ENCODE measurements at places on chromosomes 7 and 10.

- DNase-seq: no peak
Measured at GRCh38 chr10:96272316-96273280, 1.2 kb upstream of the BLNK start.

- DNase-seq: no peak
Measured at GRCh38 chr7:44769376-44769775, 20.7 kb downstream of the ZMIZ2 start.

DNA sequence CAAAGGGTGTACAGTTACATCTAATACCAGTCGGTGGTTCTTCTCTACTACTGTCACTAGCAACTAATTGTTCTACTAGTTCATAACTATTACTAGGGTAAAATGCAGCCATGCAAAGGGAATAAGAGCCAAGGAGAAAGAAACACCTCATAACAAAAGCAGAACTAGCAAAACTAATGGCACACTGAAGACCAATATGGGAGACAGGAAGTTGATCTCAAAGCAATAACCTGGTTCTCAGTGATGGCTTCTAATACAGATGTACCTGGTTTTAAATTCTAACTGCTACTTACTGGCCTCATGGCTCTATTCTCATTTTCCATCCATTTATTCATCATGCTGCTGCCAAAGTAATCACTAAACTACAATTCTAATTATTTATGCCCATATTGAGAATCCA is 170.3 kb downstream of the SEMA3E start:
- no peak for DNase-seq

DNA sequence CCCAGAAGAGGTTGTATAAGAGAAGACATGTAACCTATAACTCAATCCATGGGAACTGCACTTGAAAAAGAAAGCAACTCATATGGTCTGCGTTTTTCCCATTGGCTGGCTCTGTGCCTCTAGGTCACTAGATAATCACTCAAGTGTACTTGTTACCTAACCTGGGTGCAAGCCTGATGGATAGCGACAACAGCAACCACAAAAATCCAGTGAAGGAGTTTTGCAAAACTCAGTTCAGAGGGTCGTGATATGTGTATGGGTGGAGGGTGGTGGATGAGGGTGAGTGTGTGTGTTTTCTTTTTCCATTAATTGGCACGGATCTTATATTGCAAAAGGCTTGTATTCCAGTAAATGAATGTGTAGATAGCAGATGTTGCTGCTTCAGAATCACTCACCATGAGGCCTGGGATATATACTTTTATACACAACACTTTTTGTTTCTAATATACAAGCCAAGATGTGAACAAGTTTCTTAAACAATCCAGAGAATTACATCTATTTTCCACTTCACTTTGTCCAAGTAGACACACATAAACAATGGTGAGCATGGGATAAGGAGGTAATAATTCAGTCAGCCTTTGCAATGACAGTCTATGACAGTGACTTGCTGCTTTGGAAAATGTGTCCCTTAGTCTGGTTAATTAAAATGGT is 286.9 kb upstream of the DKK1 start:
- DNase-seq: no peak

- DNase-seq: peak; percentile 54
Measured at GRCh38 chr10:128062331-128062880, 63.8 kb downstream of the MKI67 start.

DNA sequence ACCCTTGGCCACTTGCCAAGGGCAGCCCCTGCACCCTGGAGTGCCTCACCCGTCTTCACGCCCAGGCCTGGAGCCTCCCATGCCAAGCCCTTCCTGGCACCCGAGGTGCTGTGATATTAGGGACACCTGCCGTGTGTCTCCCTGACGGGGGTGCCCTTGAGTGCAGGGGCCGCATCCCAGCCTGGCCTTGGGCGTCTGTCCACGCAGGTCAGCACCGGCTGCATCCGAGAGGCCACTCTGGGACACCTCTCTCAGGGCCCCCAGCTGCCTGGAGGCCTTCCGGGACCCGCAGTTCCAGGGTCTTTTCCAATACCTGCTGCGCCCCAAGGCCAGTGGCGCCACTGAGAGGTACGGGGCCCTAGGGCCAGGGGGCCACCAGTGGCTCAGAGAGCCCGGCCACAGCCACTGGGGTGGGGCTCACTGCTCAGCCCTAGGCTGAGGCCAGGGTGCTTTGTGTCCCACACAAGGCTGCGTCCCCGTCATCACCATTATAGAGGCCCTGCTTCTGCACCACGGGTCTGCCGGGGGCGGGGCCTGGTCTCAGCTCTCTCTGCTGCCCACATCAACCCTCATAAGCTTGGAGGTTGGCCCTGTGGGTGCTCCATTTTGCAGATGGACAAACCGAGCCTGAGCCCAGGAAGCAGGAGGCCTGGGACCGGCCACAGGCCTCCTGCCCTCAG is 12.7 kb downstream of the AP5Z1 start:
- no peak for DNase-seq

DNA sequence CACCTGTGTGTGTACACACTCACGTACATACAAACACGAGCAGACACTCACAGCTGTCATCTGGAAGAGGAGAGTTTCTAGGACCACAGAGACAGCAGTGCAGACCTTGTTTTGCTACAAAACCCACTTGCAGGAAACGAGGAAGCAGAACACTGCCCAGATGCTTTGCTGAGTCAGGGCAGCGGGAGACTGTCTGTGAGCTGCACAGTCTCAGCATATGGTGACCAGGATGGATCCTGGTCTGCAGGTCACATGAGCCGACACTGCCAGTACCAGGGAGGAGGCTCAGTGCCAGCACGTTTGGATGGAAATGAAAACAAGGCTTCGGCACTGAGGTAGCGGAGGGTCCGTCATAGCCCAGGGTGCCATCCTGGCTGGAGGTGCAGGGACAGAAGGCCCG is 117.6 kb upstream of the DPP6 start:
- DNase-seq: no peak

DNA sequence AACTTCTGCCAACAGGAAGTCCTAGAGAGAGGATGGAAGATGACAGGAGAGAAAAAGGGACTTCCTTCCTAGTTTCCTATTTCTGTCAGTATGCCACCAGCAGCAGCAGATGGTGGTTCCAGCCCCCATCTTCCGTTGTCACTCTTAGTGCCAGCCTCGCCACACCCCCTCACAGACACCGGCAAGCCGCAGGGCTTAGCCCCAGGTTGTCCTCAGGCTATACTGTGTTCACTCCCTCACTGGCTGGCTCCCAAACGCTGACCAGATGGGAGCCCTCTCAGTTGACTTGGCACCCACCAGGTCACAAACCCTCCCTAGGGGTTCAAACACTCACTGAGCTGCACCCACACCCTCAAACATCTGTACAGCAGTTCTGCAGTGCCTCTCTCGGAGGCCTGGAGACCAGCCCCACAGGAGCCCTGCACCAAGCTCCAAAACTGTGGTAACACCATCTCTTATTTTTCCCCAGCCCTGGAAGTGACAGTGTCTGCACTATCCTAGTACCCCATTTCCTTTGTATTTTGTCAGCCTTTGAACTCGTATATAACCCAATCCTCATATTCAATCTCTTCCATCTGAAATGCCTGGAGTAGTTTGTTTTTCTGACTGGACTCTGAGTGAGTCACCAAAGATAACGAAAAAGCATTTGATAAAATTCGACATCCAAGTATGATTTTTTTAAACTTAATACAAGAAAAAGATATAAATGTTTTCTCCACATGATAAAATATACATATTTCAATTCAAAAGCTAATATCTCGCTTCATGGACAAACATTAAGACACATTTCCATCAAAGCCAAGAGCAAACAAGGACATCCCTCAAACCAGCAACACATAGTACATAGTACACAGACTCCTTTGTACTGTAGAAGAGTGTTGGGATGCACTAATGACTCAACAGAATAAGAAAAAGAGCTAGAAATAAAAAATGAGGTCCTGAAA is 34.5 kb downstream of the SMURF1 start:
- peak; percentile 53 for DNase-seq

GRCh38 chr10:73172867-73173266 is 4.9 kb downstream of the FAM149B1 start:
- DNase-seq: no peak

DNA sequence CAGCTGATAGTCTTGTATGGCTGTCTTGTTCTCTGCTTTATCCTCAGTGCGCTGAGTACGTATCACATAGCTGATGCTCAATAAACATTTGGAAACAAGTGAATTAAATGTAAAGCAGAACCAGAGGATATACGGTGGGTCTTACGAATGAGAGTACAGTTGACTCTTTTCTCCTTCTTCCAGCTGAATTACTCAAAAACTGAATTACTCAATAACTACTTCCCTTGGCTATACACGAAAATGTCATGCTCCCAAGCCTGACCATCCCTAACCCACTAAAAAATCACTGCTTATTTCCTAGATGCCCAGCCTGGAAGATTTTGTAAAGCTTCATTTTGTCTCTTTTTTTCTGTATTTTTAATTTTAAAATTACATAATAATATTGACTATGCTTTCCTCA is 3.2 kb upstream of the RSU1 start:
- DNase-seq: no peak

GRCh38 chr10:61633665-61634064 is 29.1 kb upstream of the CABCOCO1 start:
- DNase-seq: no peak

DNA sequence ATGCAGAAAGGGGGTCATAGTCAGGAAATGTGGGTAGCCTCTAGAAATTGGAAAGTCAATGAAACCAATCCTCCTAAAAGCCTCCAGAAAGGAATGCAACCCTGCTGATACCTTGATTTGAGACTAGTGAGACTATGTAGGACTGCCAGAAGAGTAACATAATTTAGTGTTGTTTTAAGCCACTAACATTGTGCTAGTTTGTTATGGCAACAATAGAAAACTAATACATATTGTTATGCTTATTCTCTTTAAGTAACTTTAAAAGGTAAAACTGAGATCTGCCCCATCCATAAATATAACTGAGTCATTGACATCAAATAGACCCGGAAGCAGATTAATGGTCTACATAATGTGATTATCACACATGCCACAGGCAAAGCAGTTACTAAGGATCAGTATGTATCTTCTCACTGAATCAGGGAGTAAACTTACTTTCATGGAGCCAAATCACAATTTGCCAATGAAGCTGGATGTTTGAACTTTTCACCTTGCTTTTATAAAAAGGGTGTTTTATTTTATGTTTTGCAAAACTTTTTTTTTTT is 146.4 kb upstream of the TMEM106B start:
- no peak for DNase-seq

DNA sequence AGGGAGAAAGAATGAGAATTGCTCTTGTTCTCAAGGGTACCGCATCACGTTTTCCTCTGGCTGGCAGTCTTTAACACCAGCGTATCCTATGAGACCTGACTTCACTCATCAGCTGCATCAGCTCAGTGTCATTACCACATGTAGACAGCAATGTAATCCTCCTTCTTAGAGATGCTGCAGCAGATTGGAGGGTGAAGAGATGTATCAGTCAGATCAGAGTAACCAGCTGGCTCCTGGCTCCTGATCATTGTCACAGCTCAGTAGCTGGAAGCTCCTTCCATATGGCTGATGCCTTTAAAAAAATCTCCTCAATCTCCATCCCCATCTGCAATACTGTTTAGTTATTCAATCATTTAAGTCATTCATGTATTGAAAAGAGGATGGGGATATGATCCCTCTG is 39.7 kb upstream of the EPHB6 start:
- no peak for DNase-seq

GRCh38 chr7:98870121-98870651 is 372 bp upstream of the TMEM130 start:
- DNase-seq: peak; percentile 69

- peak; percentile 49 for DNase-seq
Measured at GRCh38 chr10:61943674-61944378, 42.3 kb downstream of the ARID5B start.

DNA sequence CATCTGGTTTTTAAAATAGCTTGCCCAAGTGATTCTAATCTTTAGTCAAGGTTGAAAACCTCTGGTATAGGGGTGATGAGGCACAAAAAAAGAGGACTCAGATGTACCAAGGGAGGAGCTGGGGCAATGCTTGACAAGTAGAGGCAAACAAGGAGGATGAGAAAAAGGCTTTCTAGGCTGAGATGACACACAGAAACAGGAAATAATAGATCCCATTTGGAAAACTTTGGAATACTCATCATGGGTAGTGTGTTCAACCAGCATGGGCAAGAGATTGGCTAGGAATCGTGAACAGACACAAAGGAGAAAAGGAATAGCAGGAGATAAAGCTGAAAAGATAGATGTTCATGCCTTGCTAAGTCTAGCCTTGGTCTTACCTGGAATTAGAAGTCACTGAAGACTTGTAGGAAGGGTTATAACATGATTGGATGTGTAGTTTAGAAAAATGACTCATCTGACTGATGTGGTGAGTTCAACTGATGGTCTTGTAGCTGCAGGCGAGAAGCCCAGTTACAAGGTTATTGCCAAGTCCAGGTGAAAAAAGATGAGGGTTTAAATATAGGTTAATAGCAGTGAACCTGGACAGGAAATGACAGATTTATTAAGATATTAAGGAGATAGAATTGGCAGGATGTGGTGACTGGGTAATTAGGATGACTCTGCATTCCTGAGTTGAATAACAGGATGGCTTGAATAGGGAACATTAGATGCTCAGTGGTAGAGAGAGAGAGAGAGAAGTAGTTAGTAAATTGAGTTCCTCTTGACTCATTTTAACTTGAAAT is 214.0 kb upstream of the LRGUK start:
- peak; percentile 15 for DNase-seq

GRCh38 chr7:117132321-117133120 is 179.2 kb downstream of the ST7 start:
- no peak for DNase-seq

DNA sequence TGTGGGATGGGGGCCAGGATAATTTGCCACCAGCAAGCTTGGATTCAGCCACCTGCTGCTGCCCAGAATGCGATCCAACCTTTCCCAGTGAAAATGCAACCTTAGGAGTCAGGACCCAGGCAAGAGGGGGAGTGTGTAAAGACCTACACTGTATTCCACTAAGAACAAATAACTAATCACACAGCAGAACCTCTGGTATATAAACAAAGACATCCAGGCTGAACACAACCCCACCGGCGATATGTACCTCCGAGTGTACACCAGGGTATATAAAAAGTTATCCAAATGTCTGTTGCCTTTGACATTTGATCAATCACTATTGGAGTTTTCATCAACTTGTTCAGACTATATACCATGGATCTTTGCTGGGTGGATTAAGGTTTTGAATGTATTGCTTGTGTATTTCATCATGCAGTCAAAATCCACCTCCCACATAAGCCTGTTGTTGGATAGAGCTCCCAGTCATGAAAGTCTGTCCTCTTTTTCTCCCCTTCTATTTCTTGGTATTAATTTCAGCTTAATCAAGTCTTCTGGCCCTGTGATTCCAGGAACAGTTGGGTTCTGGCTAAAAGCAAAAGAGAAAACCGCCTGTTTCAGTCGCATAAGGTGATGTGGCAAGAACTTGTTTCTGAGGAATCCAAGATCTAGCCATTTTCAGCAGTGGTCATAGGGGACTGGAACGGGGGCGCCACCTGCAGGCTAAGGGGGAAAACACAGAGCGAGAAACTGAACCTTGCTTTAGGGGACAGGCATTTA is 290.7 kb downstream of the CCDC3 start:
- peak; percentile 79 for DNase-seq

- no peak for DNase-seq
Measured at GRCh38 chr10:27541796-27542729, 38.0 kb downstream of the RAB18 start.

- DNase-seq: no peak
Measured at GRCh38 chr10:35922876-35923600, 280.9 kb upstream of the FZD8 start.

- peak; percentile 81 for DNase-seq
Measured at GRCh38 chr10:26799342-26799741, 61.4 kb downstream of the ABI1 start.

Data from common myeloid progenitor, CD34-positive (primary cell).